Stimulated activated CD8-positive, alpha-beta memory T cell treated with anti-CD3 and anti-CD28 coated beads, Interleukin-7, amount 100 ng/mL, for 1 hour (primary cell): ENCODE measurements at places on chromosomes 5 and 9.

DNA sequence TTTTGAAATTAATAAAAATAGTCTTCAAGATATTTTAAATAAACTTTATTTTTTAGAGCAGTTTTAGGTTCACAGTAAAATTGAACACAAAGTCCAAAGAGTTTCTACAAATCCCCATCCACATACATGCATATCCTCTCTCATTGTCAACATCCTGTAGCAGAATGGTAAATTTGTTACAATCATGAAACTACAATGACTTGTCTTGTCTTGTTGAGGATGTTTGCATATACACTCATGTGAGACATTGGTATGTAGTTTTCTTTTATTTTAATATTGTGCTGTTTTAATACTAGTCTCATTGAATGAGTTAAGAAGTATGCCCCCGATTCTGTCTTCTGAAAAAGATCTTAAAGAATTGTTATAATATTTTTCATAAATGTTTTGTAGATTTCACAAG lies 447.0 kb upstream of the EDIL3 start:
- no peak for DNase-seq

DNA sequence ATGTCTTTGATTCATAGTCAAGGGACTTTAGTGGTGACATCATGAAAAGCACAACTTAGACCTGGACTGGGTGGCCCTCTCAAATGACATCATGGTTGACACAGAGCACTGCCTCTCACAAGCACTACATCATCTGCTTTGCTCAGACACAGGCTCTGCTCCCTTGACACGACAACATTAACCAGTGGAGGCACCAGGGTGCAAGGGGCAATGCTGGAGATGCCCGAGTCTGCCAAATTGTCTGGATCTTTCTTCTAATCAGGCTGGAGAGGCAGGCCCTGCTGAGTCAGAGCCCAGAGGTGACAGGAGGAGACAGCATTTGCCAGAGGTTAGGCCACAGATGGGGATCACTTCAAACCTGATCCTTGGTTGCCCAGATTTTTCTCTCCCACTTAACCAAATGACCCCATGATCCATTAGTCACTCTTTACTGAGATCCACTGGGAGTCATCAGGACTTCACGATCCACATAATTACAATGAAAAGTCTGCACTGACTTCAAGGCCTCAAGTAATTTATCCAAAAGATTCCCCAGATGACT lies 174.4 kb downstream of the SLIT3 start:
- no peak for DNase-seq

DNA sequence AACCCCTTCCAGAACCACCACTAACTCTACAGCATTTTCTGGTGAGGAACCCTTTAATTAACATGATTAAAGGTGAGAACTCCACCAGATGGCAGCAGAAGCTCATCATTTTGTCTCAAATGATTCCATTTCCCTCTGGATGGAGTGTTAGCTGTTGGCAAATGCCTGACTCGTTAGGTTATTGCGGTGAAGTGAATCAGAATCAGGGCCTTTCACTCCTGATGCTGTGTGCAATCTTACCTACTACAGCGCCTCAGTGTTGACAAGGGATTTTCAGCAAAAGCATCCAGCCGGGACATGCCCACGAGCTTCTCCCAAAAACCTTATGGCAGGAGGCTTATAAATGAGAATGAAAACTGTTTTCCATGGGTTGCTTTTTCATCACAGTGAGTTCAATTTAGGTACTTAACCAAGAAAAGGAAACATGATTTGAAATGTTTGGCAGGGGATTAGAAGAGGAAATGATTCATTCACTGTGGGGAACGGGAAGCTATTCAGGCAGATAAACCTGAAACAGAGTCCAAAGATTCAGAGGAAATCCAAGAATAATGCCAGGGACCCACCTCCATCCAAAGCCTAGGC lies 48.0 kb upstream of the CAST start:
- peak; percentile 5 for DNase-seq

DNA sequence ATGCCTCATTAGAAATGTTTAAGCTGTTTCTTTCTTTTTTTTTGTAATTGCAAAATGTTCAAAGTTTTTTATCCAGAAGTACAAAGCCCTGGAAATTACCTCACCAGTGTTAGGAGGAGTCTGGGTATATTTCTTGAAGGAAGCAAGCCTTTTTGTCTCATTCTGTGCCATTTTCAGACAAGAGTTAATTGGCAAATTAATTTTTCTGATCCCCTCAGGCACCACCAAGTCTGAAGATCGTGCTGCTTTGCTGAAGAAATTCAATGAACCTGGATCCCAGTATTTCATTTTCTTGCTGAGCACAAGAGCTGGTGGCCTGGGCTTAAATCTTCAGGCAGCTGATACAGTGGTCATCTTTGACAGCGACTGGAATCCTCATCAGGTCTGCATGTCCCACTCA lies 94.9 kb downstream of the SMARCA2 start:
- no peak for DNase-seq

DNA sequence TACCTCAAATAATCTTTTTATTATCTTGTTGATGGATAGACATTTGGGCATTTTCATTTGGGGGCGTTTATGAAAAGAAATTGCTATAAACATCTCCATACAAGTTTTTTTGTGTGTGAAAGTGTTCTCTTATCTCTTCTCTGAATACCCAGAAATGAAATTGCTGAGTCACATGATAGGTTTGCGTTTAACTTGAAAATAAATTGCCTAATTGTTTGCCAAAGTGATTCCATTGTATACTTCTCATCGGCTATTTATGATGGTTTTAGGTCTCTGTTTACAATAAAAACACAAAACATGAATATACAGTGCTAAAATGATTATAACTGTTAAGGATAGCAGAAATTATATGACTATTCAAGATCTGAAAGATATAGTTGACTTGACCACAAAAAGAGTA lies 361.7 kb downstream of the TAF11L14 start:
- no peak for DNase-seq

GRCh38 chr9:100354121-100354800 lies 1.5 kb upstream of the TEX10 start:
- DNase-seq, result no peak

DNA sequence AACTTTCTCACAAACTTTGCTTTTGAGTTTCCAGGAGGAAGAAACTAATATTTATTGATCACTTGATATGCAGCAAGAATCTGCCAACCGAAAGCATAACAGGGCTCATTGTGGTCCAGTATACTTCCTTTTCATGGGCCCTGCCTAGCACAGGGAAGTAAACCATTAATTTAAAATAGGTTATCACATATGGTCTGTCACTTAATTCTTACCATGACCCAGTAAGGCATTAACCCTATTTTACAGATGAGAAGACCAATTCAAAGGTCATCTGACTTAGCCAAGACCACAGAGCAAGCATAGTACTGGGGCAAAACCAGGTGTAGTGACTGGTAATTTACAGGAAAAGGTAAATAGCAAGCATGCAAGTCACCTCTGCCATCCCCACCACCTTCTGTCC lies 336.9 kb upstream of the DMAC1 start:
- DNase-seq, result no peak

- no peak for DNase-seq
Observed at GRCh38 chr9:12708562-12709298, 15.5 kb downstream of the TYRP1 start.

GRCh38 chr5:135739383-135739981 lies 95.0 kb upstream of the SLC25A48 start:
- DNase-seq, result no peak

- no peak for DNase-seq
Observed at GRCh38 chr9:127451608-127451857, 223 bp downstream of the LRSAM1 start.

DNA sequence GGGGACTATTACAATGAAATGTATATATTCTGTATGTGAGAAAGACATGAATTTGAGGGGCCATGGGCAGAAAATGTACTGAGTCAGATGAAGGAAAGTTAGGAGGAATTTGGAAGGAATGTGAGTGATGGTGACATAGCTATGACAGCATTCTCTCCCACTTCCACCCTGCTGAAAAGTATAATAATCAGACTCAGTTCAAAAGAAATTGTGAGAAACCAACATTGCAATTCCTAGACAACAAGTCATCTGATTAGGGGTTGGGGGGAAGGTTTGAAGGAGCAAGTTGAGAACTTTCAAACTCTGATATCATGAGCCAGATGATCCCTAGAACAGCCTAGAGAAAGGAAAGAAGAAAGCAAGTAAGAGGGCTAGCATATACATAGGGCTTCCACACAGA lies 370.6 kb downstream of the DMRTA1 start:
- DNase-seq, result no peak

DNA sequence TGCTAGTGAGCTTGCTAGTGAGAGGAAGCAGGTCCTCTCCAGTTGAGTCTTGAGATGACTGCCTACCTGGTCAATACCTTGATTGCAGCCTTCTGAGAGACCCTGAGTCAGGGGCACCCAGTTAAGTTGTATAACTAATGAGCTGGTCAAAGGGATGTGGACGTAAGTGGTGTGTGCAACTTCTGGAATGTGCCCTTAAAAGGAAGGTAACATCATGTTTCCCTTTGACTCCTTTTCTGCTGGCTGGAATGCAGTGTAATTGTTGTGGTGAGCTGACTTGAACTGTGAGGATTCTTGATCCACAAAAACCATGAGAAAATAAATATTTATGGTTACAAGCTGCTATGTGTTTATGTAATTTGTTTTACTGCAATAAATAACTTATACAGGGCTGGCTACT lies 2.4 kb upstream of the SNX2 start:
- no peak for DNase-seq

DNA sequence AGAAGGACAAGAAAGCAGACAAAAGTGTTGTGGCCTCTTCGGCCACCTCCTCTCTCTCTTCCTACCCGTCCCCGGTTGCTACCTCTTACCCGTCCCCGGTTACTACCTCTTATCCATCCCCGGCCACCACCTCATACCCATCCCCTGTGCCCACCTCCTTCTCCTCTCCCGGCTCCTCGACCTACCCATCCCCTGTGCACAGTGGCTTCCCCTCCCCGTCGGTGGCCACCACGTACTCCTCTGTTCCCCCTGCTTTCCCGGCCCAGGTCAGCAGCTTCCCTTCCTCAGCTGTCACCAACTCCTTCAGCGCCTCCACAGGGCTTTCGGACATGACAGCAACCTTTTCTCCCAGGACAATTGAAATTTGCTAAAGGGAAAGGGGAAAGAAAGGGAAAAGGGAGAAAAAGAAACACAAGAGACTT lies 2.4 kb downstream of the EGR1 start:
- DNase-seq, result peak; percentile 44

DNA sequence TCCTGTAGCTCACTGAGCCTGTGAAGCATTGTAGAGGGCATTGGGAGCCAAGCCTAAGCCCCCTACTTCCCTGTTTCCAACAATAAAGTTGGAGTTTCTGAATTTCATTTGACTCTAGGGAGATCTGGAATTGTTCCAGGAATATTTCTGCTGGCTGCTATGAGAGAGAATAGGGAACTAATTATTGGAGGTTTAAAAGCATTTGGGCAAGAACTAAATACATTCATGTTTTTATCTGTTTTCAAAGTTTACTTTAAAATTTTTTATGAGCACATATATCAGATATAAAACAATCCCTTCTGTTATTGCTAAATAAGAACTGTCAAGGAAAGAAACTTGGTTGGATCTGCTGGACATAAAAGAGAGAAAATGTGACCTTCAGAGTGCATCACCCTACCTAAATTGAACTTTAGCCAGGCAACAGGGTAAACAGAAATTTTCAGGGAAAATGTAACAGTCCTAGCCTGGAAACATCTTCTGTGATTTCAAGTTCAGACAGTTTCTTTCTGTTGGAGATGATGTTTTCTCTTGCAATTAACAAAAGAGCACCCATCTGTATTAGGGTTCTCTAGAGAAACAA lies 19.3 kb upstream of the LECT2 start:
- no peak for DNase-seq

DNA sequence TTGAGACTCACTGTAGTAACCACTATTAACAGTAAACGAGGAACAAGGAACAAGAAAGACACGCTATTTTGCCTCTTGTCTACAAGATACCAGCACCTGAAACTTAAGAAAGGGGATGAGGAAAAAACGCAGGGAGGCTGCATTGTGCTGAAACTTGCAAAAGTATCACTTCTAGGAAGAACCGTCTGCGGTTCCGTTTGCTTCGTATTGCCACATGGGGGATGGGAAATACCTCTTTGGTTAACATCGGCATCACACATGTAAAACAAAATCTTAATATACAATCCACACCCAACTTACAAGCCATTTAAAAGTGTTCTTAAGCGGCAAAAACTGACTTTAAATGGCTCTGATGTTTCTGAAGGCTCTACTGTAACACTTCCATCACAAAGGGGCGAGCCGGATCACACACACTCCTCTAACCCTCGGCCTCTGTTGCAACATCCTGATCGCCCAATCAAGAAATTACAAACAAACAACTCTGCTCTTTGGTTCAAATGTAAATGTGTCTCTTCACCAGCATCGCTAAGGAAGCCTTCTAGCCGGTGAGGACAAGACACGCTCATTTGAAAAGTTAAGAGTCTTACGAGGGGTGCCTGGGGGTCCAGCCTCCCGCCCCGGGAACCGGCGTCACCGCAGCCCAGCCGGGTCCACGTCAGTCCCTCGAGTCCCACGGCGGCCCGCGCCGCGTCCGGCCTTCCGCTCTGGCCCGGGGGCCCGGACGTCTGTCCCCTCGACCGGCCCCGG lies 621 bp downstream of the SEC16A start:
- peak; percentile 23 for DNase-seq

GRCh38 chr5:178791976-178792375 lies 61.5 kb upstream of the ZNF354A start:
- no peak for DNase-seq

GRCh38 chr9:35070823-35071813 lies 1.3 kb downstream of the VCP start:
- DNase-seq, result no peak

GRCh38 chr5:172107571-172107970 lies 80.5 kb downstream of the STK10 start:
- no peak for DNase-seq

GRCh38 chr5:121949885-121950284 lies 11.9 kb upstream of the SRFBP1 start:
- DNase-seq, result no peak

DNA sequence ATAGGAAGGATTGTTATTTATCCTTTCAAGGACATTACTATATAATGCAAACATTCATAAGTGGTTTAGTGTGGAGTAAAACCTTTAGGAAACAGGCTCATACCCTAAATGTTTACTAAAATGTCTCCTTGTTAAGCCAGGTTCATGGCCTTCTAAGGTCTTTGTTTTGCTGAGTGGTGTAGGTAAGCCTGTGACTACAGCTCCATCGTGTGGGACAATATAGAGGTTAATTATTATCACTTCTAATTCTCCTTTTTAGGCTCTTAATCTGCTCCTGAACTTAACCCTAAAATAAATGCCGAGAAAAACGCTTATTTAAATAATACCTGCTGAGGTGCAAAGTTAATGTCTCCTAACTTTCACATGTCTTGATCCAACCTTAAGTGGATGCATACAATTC lies 43.8 kb downstream of the SPINK5 start:
- no peak for DNase-seq

GRCh38 chr5:149615976-149616375 lies 34.7 kb downstream of the ARHGEF37 start:
- DNase-seq, result no peak

- DNase-seq, result no peak
Observed at GRCh38 chr5:56658972-56659371, 156.4 kb upstream of the MAP3K1 start.

GRCh38 chr9:16652582-16652981 lies 217.9 kb downstream of the BNC2 start:
- DNase-seq, result no peak
